Effector CD4-positive, alpha-beta T cell (primary cell): ENCODE measurements at places on chromosomes 1 and 21.

- no peak for DNase-seq
These were observed 99.1 kb upstream of the RAB3GAP2 start for GRCh38 chr1:220371324-220371723.

DNA sequence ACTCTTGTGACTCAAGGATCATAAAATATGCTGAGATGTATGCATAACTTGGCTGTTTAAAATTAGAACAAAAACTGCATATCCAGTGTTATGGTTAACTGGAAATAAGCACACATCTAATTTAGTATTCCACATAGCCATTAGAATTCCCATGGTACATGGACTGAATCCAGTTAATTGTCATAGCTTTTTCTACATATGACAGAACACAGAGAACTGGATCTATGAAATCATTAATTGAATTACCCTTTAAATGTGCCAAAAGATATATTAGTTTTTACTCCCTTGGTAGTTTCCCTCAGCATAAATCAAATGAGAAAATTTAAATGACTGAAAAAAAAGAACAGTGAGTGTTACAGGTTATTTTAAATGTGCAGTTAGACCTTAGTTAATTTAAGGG is 395.9 kb downstream of the NCAM2 start:
- DNase-seq, result no peak

- no peak for DNase-seq
These were observed 5.0 kb upstream of the ADGRB2 start for GRCh38 chr1:31768939-31769704.

GRCh38 chr1:29584776-29585175 is 348.5 kb downstream of the PTPRU start:
- DNase-seq, result no peak

GRCh38 chr1:147618077-147618569 is 52.2 kb downstream of the ACP6 start:
- DNase-seq, result peak; percentile 4

DNA sequence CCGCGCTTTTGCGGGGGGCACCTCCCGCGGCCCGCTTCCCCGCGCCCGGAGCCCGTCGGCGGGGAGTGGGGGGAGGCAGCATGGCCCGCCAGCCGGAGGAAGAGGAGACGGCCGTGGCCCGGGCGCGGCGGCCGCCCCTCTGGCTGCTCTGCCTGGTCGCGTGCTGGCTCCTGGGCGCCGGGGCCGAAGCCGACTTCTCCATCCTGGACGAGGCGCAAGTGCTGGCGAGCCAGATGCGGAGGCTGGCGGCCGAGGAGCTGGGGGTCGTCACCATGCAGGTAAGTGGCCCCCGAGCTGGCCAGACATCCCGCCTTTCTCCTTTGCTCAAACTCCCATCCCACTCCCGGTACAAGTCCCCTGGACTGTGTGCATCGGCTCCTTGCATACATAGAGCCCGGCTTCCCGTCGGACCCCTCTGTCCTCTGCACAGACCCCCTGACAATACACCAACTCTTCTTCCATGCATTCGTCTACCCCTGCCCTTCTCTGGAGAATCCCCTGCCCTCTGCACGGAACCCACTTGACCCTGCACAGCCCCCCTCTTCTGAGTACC is 812 bp downstream of the CACHD1 start:
- no peak for DNase-seq

DNA sequence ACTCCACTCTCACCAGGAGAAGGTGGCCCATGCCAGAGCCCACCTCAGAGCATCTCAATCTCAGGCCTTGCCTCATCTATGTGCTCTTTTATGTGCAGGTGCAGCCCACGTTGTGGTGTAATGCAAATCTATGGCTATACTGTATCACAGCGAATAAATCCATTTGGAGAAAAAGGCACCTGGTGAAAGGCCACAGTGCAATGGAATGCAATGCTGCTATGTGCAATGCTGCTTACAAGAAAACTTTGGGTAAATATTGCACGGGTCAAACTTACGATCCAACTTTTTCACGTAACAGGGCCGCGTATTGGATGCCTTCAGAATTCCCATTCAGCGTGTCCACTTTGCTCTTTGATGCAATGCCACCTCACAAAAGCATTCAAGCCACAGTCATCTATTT is 13.5 kb downstream of the ZBTB18 start:
- DNase-seq, result no peak
